ENCODE measurements at places on chromosomes 2 and 18.

DNA sequence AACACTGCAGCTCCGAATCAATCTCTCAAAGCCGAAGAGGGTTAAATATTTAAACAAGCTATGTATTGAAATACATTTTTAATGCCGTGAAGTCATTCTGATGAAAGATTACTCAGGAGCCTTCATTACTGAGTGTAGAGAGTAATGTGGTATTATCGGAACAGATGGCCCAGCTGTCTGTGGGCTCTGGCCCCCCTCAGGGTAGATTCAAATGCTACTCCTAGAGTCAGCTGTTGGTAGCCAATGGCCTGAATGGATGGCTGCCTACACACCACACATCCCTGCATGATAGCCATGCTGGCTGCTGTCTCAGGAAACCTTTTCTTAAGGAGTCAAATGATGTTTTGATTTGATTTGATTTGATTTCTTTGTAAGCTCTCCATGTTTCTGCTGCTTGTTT lies 732.3 kb upstream of the CELF4 start:
- DNase-seq = no peak

DNA sequence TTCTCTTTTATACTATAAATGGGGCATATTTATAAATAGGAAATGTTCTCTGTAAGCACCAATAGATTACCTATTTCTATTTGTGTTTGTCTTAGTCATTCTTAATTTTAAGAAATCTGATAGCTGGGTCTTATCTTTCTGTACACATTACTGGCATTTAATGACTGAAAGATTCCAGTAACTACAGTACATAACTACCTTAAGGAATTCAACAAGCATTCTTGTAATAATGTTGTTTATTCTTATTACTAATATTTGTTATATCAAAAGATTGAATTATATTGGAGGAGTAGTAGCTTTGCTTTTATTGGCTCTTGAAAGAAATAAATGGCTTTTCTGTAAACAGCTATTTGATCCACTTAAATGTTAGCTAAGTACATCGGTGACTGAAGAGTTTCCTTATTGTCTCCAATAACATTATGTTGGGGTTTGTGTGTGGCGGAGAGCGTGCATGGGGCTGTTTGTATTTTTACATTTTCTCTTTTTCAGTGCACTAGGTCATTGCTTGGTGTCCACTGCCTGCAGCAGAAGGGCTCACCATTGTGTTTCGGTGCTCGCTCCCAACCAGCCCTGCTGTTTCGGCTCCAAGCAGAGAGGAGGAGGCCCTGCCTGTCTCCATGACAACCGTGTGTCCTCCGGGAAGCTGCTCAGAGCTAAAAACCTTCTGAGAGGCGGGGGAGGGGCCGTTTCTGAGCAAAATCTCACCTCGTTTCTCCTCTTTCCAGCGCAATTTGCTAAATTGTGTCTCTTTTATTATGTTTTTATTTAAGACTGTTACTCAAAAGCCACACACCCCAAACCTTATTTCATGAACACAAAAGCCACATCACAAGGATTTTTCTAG lies 112.5 kb upstream of the SLC38A11 start:
- peak; percentile 61 for DNase-seq

GRCh38 chr2:98556344-98557033 lies 51.8 kb downstream of the COA5 start:
- no peak for DNase-seq

DNA sequence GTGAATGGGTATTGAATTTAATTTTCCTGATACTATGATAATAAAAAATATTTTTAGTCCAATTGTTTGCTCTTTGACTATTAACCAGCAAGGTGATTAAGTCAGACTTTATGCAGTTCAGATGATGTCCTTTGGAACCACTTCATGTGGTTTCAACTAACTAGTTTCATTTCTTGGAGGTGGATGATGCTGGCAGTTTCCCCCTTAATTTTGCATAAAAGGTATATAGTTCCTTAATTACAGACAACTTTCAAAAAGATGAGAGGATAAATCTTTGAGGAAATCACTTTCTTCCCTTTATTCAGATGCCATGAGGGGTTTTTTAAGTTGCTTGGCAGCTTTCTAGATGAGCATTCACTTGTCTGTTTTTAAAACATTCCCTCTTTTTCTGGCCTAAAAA lies 223.1 kb downstream of the PHLPP1 start:
- no peak for DNase-seq

DNA sequence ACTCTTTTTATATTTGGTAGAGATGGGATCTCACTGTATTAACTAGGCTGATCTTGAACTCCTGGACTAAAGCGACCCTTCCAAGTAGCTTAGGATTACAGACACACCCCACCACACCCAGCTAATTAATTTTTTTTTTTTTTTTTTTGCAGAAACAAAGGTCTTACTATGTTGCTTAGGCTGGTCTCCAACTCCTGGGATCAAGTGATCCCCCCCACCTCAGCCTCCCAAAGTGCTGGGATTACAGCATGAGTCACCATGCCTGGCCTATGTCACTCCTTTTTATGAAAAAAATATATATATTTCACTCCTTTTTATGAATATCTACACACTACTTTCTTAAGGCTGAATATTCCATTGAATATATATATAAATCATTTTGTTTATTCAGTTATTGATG lies 162.8 kb downstream of the MGAT5 start:
- no peak for DNase-seq

All from HuH-7 (cell line).